ENCODE measurements at places on chromosomes 13 and 19.

- no peak for DNase-seq
Observed at GRCh38 chr13:112003396-112003795, 63.6 kb upstream of the SOX1 start.

DNA sequence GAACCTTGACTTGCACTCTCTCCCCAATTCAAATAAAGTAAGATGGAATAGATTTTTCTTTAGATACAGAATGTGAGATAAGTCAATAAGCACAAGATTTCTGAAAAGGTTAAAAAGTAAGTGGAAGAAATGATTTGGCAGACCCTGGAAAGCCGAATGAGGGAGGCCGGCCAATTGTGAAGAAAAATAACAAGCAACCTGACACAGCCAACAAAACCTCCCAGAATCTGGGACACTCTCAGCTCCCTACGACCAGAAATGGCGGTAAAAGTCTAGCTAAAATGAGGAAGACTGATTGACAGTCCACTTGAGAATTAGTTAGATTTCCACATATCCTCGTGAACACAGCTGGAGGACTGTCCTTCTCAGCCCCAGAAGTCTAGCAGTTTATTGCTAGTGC is 85.4 kb downstream of the KLF12 start:
- DNase-seq, result no peak

GRCh38 chr13:32047088-32047487 is 15.5 kb downstream of the FRY start:
- DNase-seq, result no peak

GRCh38 chr13:26436914-26437313 is 120.6 kb upstream of the WASF3 start:
- no peak for DNase-seq

- peak; percentile 30 for DNase-seq
Observed at GRCh38 chr13:47287291-47287751, 390.5 kb upstream of the HTR2A start.

- DNase-seq, result peak; percentile 42
Observed at GRCh38 chr13:74129500-74130191, 4.6 kb downstream of the KLF12 start.

DNA sequence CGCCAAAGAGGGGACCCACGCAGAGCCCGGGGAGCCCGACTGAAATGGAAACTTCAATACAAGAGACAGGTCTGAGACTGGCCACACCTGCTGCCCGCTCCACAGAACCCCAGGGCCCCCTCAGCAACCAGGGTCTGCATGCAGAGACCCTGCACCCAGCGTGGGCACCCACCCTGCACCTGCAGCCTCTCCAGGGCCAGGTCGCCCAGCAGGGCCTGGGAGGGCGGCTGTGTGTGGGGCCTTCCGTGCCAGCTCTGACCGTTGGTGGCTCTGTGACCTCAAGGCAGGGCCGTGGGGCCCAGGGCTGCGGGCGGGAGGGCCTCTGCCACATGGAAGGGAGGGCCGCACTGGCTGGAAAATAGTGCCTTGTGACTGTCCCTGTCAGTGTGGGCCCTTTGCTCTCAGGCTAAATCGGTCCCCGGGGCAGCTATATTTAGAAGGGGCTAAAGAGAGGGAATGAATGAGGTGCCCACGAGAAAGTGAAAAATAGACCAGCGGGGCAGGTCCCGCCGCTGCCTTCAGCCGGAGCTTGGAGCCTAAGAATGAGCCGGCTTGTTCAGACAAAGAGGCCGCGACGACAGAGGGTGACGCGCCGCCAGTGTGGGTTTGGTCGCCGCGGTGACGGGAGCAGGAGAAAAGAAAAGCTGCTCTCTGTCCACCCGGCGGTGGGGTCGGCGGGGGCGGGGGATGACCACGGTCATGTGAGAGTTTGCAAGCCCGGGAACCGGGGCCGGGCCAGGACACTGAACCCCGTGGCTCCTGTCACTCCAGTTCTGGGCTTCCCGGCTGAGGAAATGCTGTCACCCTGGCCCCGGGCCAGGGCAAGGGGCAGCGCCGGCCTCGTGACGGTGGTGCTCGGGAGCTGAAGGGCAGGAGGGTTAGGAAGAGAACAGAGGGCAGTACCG is 70.5 kb downstream of the GADD45B start:
- DNase-seq, result no peak

GRCh38 chr19:10339380-10339960 is at the start of gene ICAM3:
Gene ICAM3 (minus strand): TSS chr19:10339624. CDS start chr19:10339614, 10 bp downstream.
- DNase-seq, result no peak
